ENCODE measurements at places on chromosomes 12 and 14.

GRCh38 chr12:6124411-6125309 lies at the start of gene VWF:
Gene VWF, minus strand, starts transcription at chr12:6124670. Its CDS starts 1,474 bp downstream, at chr12:6123196.
- DNase-seq, result no peak

DNA sequence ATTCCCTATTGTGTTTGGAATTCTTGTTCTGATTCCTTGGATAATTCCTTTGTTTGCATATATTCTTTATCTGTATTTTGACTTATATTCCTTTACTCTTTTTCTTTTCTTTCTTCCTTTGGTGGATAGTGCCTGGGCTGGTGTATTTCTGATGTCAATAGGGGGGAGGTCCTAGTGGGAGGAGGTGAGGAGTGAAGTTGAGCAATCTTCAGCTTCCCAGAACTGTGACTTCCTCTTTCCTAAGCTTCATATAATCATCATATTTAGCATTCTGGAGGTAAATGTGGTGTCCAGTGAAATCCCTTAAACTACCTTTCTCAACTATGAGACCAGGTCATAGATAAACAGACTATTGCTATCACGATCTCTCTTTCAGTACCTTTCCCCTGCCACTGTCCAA lies 29.6 kb upstream of the TBPL2 start:
- no peak for DNase-seq

DNA sequence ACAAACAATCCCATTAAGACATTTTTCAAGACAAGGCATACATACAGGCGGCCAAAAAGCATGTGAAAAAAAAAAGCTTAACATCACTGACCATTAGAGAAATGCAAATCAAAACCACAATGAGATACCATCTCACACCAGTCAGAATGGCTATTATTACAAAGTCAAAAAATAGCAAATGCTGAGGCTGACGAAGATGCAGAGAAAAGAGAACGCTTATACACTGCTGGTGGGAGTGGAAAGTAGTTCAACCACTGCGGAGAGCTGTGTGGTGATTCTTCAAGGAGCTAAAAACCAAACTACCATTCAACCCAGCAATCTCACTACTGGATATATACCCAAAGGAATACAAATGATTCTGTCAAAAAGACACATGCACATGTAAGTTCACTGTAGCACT lies 216.7 kb downstream of the FOXG1 start:
- no peak for DNase-seq

DNA sequence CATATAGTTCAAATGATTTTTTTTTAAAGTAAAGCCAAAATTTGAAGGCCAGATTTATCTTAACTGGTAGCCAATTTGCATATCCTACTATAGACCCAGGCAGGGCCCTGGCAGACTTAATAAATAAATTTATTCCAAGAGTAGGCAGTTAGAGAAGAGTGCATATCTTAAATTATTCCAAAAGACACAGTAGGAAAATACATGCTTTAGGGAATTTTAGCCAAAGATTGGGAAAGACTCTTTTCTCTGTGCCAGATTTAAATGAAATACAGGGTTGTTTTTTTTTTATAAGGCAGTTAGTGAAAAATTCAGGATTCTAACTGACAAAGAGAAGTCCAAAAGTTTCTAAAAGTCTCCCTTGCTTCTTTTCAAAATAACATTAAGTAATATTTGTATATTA lies 65.5 kb downstream of the ST8SIA1 start:
- no peak for DNase-seq

DNA sequence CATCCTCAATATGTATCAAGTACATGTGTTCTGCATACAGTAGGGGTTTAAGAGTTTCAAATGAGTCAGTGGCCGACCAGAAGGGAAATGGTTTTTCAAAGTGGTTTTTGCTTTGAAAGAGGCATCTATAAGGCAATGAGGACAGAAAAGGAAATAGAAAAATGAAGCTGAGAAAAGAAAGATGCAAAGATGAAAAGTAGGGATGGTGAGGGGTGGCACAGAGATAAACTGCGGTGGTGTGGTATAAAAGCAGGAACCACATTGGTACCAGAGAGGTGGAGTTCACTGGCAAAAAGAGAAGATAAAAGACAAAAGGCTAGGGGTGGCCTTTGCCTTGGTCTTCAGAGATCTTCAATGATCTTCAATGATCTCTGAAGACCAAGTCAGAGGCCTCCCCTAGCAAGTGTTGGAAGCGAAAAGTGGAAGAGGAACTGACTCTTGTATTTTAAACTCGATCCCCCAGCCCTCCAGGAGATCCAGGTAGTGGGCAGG lies 144.0 kb upstream of the KRR1 start:
- DNase-seq, result no peak

DNA sequence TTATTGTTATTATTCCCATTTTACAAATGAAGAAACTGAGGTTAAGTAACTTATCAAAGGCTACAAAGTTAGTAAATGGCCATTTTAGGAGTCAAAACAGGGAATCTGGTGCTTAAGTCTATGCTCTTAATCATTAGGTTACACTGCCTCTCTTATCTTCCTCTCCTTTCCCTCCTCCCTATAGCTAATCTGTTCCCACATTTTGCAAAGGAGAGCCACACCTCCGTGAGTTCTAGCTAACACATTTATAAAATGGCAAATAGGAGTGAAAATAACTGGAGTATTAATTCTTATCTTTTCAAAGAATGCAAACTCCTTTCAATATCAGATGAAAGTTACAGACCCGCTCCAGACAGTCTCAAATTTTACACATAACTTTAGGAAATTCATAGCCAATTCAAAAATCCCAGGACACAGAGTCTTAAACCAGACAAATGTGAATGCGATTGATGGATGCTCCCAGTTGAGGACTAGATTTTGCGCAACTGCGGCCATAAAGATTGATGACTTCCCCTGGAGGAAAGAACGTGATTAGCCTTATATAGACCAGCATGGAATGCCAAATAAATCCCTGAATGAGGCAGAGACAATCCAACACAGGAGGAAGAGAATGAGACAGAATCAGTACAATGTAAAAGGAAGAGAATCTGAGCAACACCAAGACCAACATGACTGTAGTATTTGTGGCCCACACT lies 225.0 kb upstream of the ARID2 start:
- DNase-seq, result no peak

- DNase-seq, result no peak
Measured at GRCh38 chr12:102522768-102523167, 42.4 kb upstream of the IGF1 start.

GRCh38 chr12:77437206-77437605 lies 371.8 kb upstream of the E2F7 start:
- DNase-seq, result no peak

DNA sequence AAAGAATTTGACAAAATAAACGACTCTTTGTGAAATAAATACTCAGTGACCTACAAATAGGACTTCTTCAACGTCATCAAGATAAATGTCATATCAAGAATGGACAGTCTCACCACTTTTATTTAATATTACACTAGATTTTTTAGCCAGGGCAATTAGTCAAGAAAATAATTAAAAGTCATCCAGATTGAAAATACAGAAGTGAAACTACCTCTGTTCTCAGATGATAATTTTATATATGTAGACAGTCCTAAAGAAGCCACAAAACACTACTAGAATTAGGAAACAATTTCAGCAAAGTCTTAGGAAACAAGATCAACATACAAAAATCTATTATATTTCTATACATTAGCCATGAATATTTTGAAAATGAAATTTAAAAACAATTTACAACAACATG lies 689.6 kb upstream of the SEL1L start:
- DNase-seq, result no peak

DNA sequence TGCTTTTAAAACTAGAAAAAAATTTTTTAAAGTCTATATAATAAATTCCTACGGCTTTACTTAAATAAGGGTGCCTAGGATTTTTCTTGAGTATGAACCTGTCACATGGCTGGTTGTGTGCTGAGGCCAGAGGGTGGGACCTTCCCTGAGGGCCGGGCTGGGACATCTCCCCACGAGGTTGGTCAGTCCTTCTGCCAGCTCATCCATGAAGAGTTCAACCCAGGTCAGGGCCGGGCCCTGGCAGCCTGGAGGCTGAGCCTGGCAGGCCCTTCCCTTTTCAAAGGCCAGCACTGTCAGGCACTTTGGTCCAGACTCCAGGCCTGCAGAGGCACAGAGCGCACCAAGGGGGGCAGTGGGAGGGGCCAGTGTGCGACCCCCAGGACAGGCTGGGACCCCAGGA lies 31.7 kb downstream of the TNFAIP2 start:
- DNase-seq, result no peak

- DNase-seq, result peak; percentile 46
Measured at GRCh38 chr12:70719672-70720420, 82.6 kb upstream of the PTPRB start.

DNA sequence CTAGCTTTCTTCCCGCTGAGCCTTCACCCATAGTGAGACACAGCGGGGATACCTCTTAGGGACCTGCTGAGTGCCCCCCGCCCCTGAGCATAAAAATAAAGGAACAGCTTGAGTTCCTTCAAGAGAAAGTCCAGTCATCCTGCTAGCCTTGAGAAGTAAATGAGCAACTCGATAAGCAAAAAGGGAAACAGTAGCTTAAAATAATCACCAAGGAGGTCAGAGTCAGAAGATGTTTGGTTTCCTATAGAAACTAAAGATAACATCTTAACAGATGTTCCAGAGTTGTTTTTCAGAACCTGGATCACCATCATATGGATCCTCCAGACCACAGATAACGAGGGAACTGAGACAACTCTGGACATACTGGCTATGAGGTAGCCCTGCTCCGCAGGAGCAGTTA lies 94.0 kb downstream of the BCAT1 start:
- DNase-seq, result peak; percentile 62

GRCh38 chr12:75862692-75863471 lies 168.7 kb downstream of the PHLDA1 start:
- DNase-seq, result peak; percentile 61

GRCh38 chr14:100073576-100074430 lies 8.6 kb downstream of the EVL start:
- DNase-seq, result no peak

- peak; percentile 37 for DNase-seq
Measured at GRCh38 chr14:105527826-105528585, 1.6 kb downstream of the TMEM121 start.

GRCh38 chr12:25558586-25558985 lies 5.5 kb upstream of the LMNTD1 start:
- DNase-seq, result peak; percentile 60

GRCh38 chr14:21068521-21069387 lies 1.4 kb upstream of the ARHGEF40 start:
- peak; percentile 39 for DNase-seq

DNA sequence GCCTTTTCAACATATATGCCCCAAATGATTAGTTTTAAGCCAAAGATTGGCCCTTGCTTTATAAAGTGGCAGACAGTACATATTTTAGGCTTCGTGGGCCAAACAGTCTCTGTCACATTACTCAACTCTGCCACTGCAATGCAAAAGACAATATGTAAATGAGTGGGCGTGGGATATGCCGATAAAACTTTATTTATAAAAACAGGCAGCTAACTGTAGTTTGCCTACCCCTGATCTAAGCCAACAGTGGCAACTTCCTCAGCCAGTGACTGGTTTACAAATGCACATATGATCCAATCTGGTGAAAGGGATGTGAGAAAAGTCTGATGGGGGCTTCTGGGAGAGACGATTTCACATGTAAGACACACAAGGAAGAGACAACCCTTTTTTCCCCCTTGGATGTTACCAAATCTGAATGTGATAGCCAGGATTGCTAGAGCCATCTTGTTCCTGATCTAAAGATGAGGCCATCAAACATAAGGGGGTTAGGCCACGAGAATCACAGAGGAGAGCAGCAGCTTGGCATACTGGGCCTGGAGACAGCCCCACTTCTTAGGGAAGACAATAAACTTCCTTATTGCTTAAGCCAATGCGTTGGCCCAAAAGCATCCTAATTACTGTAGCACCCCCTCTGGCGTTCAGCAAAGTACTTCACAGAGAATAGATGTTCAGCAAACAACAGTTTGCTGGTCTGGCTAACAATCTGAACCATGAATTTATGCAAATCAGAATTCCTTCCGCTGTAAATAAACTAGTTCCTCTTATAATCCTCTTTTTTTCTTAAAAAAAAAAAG lies 75.2 kb upstream of the TMCC3 start:
- peak; percentile 38 for DNase-seq

GRCh38 chr14:89924268-89924667 lies 30.3 kb downstream of the EFCAB11 start:
- DNase-seq, result no peak

- no peak for DNase-seq
Measured at GRCh38 chr12:12226187-12226586, 40.7 kb downstream of the LRP6 start.

GRCh38 chr12:84455598-84455997 lies 457.0 kb downstream of the SLC6A15 start:
- no peak for DNase-seq

DNA sequence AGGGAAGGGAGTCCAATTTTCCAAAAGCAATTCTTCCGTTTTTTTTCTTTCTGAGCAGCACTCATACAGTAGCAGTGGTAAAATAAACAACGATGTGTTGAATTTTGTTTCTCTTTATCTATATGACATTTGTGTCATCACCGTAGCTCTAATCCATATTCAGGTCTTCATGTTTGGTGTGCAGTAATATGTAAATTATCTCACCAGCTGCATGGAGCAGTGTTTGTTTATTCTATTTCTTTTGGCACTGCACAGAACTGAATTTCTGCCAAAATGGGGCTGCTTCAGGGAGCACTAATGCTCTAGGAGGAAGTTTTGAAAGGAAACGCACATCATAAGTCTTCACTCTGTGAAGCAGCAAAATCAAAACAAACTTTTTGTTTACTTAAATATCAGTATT lies 130.0 kb upstream of the NPAS3 start:
- peak; percentile 35 for DNase-seq

- DNase-seq, result no peak
Measured at GRCh38 chr12:1630133-1630826, 1.2 kb downstream of the WNT5B start.
